CD4-positive, alpha-beta T cell treated with Interleukin-1 beta for 1 hour (primary cell): ENCODE measurements at places on chromosomes 5 and 9.

DNA sequence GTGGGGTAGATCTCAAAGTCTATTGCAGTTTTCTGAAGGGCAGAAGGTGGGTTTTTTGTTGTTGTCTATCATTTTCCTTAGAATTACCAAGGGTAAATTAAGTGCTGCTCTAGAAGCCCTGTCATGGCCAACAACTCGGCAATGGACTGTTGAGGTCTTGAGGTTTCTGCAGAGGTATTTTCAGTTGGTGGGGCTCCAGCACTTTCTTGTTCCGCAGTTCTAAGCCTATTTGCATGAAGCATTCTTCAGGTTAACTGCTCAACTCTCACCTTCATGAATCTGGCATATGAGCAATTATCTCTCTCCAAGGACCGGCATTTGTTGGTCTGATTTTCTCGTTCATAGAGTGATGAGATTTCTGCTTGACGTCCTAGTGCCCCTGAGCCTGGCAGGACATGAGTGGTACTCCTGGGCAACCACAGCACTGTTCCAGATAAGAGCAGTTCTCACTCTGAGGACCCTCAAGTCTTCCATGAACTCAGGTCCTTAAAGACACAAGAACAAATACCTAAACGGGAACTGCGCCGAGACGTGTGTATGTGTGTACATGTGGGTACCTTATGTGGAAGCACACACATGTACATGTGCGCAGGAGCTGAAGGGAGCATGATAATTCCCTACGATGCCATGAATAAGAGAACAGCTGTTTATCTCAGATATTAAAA lies 544.5 kb downstream of the CSNK1G3 start:
- DNase-seq, result peak; percentile 8

- DNase-seq, result no peak
Measured at GRCh38 chr5:79878136-79878679, 112.9 kb downstream of the MTX3 start.

- peak; percentile 0 for DNase-seq
Measured at GRCh38 chr9:7935681-7936080, 136.1 kb upstream of the DMAC1 start.

GRCh38 chr5:138109463-138110265 lies 25.8 kb downstream of the WNT8A start:
- DNase-seq, result no peak

- no peak for DNase-seq
Measured at GRCh38 chr9:85484235-85484634, 257.5 kb downstream of the AGTPBP1 start.

DNA sequence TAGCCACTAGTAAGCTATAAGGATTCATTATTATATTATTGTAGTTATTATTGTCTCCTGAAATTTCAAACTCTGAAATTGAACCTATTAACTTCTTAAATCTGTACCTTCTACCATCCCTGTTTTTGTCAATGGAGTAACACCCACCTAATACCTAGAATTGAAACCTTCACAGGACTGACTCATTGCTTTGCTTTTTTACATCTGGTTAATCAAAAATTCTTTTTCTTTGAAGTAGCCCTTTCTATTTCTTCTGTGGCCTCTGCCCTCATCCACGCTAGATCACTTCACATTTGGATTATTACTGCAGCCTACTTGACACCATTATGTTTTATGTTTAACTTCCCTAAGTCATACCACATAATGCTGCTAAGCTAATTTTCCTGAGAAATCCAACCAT lies 35.6 kb downstream of the RBM27 start:
- DNase-seq, result no peak

GRCh38 chr5:54309691-54310432 lies 511 bp downstream of the ARL15 start:
- peak; percentile 27 for DNase-seq

DNA sequence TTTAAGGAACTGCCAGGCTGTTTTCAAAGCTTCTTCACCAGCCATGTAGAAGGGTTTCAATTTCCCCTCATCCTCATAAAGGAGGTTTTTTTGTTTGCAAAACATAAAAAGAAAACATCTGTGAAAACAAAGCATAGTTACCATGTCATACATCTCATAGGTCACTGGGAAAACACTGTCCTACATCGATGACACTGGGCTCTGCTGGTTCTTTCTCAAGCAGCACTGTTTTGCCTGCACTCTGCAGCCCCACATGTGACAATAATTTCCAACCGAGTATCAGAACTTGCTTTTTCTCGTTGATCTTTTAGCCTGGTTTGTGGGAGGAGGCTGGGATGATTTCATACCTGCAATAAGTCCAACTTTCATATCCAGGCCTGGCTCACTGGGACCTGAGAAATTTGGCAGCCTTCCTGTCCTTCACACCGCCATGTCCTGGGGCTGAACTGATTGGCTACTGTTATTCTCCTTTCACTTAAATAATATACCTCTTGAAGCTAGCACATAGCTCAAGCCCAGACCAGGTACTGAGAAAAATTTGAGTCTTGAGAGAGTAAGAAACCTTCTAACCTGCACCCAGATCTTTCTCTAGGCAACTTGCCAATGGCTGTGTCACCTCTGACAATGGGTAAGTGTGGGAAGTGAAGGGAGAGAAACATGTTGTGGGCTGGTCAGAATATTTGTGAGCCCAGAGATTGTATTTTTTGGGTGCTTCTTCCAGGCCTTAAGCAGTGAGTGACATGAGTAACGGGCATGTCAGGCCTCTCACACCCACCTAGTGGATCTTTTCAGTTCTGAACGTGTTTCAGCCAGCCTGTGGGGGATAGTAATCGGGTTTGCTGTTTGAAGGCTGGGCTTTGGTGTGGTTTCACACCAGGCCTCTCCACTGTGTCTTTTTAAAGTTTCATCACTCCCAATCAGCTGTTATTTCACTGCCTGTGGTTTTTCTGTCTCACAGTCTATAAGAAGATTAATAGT lies 502.8 kb downstream of the NTRK2 start:
- DNase-seq, result no peak

DNA sequence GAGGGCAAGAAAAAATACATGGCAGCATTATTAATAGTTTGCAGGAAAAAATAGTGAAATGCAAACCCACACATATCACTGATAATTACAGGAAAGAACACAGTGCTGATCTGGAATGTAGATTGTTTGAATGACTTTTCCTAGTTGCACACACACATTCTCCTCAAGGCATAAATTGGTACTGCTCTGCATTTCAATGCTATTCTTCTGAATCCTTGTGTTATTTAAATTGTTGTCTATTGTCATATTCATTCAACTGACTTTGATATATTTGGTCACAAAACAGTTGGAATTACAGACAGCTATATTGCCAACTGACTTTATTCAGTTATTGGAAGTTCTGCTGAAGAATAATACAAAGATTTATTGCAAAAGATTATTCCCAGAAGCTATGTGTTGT lies 139.5 kb downstream of the CDH10 start:
- DNase-seq, result no peak

DNA sequence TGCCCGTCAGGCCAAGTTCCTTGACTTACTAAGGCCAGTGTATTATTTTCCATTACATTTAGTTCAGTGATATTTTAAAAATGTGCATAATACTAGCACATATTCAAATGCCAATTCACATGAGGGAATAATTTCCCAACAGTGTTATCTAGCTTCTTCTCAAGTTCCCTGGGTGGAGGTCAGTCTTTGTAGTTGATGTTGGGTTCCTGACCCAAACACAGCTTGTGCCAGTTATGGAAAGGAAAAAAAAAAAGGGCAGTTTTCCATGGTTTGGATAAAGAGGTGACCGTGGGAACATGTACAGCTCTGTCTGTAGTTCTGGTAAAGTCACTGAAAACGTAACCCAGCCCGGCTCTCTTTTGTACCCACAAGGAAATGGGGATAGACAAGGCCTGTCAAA lies 11.5 kb upstream of the PTPN3 start:
- no peak for DNase-seq

DNA sequence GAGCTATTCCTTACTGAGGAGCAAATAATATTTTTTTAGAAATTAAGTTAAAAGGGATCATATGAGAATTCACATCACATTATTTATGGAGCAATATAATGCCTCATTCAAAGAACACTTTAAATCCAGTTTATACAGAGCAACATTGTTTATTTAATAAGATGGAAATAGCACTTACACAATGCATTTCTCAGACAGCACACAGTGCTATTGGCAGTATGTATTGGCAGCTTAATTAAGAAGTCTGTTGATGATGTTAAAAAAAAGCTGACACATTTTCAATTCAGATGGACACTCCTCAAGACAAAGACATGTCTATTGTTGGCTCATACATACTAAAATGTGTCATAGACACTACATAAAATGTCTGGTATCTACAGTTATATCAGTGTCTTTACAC lies 171.3 kb downstream of the NR2F1-AS1 start:
- no peak for DNase-seq

DNA sequence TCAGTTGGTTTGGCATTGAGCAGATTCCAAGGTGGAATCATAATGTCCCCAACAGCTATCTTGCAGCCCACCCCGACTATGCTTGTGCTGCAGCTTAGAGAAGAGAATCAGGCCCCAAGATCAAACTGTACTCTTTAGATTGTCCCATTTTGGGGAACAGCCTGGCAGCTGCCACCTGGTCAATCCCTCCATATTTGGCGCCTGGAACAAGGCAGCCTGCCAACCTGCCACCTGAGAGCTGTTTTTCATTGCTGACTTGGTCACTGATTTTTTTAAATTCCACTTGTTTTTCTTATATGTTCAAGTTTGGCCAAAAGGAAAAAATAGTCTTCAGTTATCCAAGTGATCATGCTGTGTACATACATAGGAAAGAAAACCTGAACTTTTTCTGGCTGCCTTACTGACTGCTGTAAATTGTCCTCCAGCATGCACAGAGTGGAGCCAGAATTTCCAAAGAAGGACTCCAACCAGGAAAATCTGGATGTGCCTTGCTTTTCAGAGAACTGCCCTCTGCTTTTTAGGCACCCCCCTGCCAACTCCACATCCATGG lies 504.2 kb downstream of the ENC1 start:
- no peak for DNase-seq

- DNase-seq, result peak; percentile 35
Measured at GRCh38 chr5:171355302-171355724, 32.3 kb upstream of the NPM1 start.

DNA sequence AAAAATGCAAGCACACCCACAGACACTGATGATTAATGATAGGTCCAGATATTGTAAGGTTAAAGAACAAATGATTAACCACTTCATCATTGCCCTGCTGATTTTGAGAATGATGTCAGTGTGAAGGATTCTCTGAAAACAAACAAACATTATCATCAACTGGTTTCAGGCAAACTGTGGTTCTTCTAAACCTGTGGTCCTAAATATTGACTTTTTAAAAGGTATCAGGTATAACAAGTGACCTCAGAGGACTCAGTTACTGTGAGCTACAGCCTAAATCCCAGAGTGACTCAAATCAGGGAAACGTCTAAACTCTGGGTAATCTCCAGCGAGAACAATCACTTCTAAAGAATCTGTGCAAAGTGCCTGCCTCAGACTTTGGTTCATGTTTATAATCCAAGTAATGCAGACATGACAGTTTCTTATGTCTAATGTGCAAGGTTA lies 172.3 kb upstream of the CDH6 start:
- DNase-seq, result no peak

DNA sequence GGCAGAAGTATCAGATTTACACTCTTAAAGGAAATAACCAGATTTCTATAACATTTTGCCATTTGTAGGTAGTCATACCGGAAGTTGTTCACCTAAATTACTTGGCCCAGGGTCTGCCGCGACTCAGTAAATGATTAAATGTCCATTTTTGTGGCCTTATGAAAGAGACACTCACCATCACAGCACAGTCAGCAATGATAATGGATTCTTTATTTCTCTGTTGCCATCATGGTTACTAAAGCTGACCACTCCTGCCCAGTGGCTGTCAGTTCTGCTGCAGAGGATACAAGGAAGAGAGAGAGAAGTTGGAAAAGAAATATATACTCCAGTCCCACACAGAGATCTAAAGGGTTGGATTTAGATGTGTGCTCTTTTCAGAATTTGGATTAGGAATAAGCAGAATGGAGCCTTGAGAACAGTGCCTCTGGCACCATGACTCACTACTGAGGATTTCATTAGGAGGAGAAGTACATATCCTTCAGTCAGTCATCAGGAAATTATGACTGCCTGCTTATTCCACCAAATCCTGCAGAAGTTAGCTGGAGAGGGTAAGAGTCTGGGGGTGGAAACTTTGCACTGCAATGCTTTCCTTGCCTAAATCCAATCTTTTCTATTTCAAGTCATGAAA lies 72.8 kb upstream of the EFNA5 start:
- DNase-seq, result no peak

GRCh38 chr9:117416856-117417255 lies 2.0 kb upstream of the ASTN2 start:
- no peak for DNase-seq

DNA sequence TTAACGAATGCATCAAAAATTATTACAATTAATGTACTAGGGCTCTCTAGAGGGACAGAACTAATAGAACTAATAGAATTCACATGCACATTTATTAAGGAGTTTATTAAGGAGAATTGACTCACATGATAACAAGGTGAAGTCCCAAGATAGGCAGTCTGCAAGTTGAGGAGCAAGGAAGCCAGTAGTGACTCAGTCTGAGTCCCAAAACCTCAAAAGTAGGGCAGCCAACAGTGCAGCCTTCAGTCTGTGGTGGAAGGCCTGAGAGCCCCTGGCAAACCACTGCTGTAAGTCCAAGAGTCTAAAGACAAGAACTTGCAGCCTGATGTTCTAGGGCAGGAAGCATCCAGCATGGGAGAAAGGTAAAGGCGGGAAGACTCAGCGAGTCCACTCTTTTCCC lies 633.8 kb downstream of the SEMA5A start:
- no peak for DNase-seq

GRCh38 chr9:90009447-90009846 lies 404.6 kb downstream of the GADD45G start:
- DNase-seq, result no peak

- peak; percentile 21 for DNase-seq
Measured at GRCh38 chr5:56412601-56413379, 179.7 kb upstream of the ANKRD55 start.

DNA sequence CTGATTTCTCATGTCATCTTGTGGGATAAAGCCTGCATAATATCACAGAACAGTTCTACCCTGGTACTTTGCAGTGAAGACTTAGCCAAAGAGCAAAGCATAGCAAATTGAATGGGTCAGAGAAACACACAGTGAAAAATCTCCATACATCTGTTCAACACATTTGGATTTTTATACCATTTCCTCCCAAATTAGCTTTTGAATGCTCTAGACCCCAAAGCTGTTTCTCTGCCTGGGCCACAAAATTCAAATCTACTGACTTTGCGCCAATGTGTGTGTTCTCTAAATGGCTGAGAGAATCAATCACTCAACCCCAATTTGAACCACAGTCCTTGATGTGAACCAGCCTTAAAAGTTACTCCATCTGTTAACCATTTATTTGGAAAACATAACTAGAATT lies 236.9 kb upstream of the NFIL3 start:
- no peak for DNase-seq

GRCh38 chr5:167254132-167254531 lies 1037.3 kb upstream of the WWC1 start:
- no peak for DNase-seq
